ENCODE measurements at places on chromosomes 3 and 15.

DNA sequence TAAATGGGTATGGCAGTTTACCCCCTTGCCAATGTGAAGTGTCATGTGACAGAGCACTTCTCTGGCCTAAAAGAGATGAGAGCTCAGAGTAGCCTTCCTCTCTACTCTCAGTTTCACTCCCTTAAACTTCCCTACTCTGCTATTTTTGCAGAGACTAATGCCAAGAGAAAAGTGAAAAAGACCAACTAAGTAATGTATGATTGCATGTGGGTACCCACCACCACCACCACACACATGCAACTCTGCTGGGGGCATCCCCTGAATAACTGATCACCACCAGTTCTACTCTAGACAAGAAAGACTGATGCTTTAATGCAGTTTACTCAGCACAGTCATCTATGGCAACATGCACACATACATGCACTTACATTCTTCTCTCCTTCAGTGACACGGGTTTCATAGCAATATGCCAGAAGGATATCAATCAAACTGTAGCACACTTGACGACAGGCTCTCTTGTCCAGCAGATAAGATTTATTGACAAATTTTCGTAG lies 31.3 kb downstream of the SHQ1 start:
- DNase-seq: no peak

DNA sequence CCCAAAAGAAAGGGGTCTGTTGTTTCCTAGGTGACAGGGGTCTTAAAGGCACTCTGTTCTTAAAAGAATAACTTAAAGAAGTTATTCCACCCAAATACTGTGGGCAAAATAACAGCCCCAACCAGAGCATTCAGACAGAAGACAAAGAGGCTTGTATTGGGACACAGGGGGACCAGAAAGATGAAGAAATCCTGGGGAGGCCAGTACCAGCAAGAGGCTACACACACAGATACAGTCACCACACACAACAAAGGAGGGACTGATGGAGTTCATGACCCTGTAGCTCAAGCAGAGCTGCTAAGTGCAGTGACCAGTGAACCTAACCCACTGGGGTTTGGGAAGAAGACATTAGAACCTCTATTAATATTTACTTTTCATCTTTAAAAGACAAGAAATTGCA lies 59.0 kb downstream of the MTHFS start:
- DNase-seq: no peak

GRCh38 chr15:29924750-29925149 lies 102.5 kb upstream of the TJP1 start:
- DNase-seq: no peak

GRCh38 chr3:58001086-58001467 lies 7.1 kb upstream of the FLNB start:
- no peak for DNase-seq

DNA sequence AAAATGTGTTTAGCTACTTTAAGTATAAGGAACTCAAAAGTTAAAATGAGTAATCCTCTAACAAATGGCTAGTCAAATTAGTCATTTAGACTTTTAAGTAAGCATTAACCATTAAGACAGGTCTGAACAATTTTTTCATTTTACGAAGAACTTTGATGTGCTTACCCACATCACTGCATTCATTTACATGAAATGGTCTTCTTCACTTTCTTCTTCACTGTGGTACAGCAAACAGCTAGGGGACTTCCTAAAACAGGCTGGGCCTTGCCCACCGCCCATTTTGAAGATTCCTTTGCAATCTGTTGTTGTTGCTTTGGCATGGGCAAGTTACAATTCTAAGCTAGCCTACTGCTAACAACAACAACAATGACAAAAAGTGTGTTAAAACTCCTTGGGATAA lies 67.4 kb downstream of the CBLB start:
- DNase-seq: no peak

DNA sequence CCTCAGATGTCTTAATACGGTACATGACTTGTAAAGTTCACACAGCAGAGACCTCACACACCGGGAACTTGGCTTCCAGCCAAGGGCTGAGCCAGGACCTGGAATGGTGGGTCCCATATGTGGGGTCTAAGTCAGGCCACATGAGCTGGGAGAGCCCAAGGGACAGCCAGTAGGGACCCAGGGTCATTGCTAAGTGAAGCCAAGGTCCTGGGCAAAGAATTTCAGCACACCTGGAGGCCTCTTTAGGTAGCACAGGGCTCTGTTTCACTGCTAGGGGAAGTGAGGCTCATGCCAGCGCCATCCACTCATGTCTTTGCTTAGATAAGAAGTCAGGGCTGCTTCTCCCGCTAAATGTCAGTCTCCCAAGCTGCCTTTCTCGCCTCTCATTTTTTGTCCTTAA lies 116.6 kb upstream of the TLE3 start:
- no peak for DNase-seq

DNA sequence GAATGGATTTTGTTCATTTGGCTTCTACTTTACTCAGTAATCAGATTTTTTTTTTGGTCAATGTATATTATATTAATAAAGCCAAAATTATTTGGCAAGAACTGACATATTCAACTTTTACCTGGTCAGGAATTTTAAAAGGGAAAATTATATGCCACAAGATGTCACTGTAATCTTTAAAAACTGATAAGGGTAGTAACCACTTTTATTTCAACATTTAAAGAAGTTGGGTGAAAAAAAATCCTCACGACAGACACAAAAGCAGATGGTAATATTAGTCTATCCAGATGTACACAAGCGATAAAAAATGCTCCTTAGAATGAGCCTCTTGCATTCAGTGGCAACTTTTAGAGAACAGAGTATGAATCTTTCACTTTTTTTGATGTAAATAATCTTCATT lies 101.9 kb downstream of the SERPINI1 start:
- DNase-seq: no peak

DNA sequence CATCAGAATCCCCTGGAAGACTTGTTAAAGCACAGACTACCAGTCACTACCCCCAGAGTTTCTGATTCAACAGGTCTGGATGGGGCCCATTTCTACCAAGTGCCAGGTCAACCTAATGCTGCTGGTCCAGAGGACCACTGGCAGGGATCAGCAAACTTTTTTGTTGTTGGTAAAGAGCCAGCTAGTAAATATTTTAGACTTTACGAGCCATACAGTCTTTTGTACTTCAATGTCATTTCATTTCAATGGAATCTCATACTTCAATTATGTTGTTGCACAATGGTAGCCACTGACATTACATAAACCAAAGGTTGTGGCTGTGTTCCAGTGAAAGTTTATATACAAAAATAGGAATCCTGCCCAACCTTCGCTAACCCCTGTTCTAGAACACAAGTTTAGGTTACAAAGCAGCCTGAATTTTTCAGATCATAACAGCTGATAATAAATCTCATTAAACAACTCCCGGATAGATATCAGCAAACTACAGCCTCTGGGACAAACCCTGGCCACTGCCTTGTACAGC lies 28.7 kb downstream of the ULK4 start:
- DNase-seq: no peak

DNA sequence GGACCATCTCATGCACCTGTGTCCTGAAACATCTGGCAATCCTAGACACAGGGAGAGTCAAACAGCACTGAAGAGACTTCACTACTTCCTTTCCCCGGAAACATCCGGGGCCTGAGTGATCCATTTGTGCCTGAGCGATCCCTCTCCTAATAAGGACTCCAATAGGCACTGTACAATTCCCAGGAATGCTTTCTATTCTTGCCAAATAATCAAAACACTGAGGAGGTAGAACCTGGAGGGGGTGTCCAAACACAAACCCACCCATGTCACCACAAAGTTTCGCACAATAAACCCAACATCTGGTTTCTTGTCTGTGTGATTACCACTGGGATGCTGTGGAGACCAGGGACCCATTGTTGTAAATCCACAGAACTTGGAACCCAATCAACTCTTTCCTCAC lies 205.0 kb downstream of the OPA1 start:
- DNase-seq: no peak
